NCI-H2171 treated with DMSO at 0.1 percent for 48 hours (cell line): ENCODE measurements at places on chromosomes 13 and 19.
A peak's percentile ranks its signal among the peaks of the same experiment; 100 is the strongest.

DNA sequence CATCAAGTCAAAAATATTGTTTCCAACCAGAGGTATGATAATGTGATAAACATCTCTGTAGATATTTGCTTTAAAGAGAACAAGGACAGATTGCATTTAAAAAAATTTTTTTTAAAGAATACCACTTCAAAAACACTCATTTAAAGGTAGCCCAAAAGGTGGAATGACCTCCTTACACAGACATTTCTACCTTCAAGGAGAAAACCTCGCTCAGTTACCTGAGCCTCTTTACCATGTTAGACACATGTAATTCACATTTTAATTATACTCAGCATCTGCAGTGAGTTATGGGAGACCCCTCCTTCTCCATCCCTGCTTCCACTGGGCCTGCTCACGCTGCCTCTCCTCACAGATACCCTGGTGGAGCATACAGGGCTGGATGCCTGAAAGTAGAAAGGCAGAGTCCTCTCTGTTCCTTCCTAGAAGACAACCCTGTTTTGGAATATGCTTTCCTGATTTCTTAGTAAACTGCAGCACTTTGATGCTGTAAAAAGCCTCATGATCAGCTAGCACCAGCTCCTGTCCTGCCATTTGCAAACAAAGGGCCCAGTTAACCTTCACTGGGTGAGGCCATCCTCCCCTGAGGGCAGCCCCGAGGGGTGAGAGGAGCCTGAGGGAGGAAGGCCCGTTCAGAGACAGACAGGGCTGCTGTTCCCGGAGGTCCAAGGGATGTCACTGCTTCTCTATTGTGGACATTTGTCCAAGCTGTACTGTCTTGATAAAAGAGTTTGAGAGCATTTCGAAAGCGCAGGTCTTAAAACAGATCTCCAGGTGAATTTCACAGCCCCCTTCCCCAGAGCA, 117.8 kb downstream of the IRS2 start:
- no peak for DNase-seq

- DNase-seq = no peak
These were observed 37.6 kb upstream of the NFIC start for GRCh38 chr19:3328743-3329142.

DNA sequence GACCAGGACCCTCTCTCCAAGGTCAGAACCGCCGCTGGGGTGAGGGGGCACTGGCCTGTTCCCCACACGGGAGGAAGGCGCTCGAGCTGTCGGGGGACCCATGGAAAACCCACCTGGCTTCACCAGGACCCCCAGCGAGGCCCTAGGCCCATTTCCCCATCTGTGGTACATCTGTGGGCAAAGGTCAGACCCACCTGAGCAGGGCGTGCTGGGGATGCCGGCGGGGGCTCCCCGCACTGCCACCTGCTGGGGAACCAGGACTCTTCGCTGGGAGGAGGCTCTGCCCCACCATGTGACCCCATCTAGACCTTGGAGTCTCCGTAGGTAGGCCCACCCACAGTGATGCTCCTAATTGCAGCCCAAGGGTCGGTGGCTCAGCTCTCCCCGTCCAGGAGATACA, 511 bp downstream of the WDR88 start:
- DNase-seq = no peak

- DNase-seq = peak; percentile 31
These were observed 3.7 kb upstream of the C2CD4C start for GRCh38 chr19:412356-413355.

- DNase-seq = peak; percentile 96
These were observed 4.0 kb downstream of the SPPL2B start for GRCh38 chr19:2332341-2333026.

DNA sequence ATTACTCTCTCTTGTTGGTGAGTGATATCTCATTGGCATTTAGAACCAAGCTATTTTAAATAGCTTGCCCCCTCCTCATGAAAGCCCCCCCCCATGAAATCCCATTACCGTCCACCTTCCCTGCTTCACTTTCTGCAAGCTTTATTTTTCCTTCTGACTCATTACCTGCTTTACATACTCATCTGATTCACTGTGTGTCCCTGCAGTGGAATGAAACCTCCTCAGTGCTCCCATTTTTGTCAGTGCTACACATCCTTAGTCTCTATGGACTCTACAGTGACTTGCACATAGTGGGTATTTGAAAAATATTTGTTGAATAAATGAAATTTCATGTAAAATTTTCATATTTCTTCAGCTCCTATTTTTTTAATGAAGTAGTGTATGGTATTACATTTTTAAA, 62.3 kb downstream of the DOCK9 start:
- no peak for DNase-seq

DNA sequence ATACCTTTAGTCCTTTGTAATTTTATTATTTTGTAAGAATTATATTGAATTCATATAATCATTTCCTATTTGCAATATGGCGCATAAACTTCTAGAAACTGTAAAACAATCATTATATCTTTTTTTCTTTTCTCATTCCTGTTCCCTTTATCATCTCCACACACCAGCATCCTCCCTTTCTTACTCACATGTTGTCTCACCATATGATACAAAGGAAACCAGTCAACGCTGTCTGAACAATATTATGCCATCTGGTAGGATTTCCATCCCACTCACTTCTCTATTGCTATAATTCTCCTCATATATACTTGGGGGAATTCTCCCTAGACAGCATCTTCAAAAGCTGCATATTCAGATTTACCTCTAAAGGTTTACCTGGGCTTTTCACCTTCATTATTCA, 389.8 kb downstream of the NDFIP2 start:
- DNase-seq = peak; percentile 49

DNA sequence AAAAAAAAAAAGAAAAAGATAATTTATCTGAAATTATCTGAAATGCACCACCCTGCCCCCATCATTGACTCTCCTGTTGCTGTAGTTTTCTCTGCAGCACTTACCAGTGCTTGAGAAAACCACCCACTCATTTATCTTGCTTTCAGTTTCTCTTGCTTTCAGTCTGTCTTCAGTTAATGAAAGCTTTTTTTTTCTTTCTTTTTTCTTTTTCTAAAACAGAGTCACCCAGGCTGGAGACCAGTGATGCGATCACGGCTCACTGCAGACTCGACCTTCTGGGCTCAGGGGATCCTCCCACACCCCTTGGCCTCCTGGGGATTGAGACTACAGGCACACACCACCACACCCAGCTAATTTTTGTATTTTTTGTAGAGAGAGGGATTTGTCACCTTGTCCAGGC, 4.3 kb upstream of the ACP5 start:
- DNase-seq = no peak

GRCh38 chr13:110559429-110559943, 2.0 kb downstream of the RAB20 start:
- DNase-seq = no peak

- DNase-seq = no peak
These were observed 21.7 kb downstream of the EDNRB start for GRCh38 chr13:77896977-77897376.

GRCh38 chr19:18589380-18590272, 1.0 kb downstream of the REX1BD start:
- peak; percentile 95 for DNase-seq

- DNase-seq = no peak
These were observed 44.5 kb downstream of the TMEM255B start for GRCh38 chr13:113803409-113804016.

DNA sequence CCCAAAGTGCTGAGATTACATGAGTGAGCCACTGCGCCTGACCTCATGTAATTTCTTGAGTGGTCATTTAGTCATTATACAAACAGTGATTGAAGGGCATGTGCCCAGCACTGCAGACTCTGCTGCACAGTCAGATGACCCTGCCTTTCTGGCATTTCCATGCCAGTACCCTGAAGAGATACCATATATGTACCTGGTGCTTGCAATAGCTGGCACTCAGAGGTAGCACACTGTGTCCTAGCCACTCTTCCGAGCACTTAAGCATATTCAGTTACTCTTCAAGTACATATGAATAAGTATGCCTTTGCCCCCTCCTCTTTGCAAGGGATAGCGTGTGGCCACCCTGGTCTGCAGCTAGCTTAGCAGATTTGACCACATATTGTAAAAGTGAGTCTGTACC, 15.5 kb downstream of the STX10 start:
- DNase-seq = no peak

- DNase-seq = peak; percentile 66
These were observed 9.3 kb downstream of the RPS9 start for GRCh38 chr19:54209811-54210494.

DNA sequence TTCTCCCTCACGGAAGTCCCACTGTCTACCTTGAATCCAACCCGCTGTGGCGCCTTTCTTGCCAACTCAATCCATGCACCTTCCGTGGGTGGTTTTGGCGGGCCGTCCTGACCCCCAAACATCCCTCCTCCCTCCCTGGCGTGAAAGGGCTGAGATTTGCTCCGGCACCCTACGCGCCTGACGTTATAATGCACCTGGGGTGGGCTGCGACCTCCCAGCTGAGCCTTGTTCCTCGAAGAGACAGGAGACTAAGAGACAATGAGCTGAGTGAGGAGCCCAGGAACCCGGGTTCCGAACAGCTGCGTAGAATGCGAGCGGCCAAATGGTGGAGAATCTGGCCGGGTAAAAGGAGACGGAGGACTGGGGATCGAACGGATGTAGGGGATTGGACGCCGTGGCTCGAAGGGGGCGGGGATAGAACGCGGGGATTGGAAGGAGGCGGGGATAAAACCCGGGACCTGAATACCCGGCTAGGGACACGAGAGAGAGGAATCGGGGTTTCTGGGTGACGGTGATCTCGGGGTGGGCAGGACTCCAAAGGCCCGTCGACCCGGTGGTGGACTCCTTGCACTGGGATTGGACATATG, at the start of gene CPT1C:
CPT1C (plus strand) TSS at position 461 of the 587 bp plus-strand sequence. CDS start 1,137 bp downstream, outside the sequence.
- DNase-seq = peak; percentile 95

- no peak for DNase-seq
These were observed 170.0 kb upstream of the TSHZ3 start for GRCh38 chr19:31519256-31519655.
